Upper lobe of left lung (tissue), 6 donors: ENCODE measurements at places on chromosomes 2 and 18. TPM values are rescaled to one million over a fixed set of nuclear protein-coding genes. Genes with fewer than 3 reads are reported as not detected.

Gene STK36
- 38.3 TPM for total RNA-seq

Gene CHN1
- 22.6 TPM for total RNA-seq

Gene PIK3C3
- 46.4 TPM for total RNA-seq

Gene GTF2A1L
- total RNA-seq: 0.61 TPM

Gene COL5A2
- total RNA-seq: 28.7 TPM

Gene ATOH8
- total RNA-seq: 103 TPM

DNA sequence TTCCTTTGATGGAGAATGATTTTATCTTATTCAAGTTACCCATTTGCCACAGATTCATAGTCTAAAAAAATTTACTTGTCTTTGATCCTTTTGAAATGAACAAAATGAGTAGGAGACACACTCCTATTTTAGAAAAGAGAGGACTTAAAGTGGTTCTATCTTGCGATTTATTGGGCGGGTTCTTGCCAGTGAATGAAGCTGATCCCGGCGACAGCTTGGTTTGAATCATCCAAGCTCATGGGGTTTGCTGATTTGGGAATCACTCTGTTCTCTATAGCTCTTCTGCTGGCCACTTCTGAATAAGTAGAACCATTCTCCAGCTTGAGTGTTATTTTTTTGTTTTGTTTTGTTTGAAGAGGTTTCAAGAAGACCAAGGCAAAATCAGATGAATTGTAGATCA, 25.5 kb upstream of the PPP1CB start:
- no peaks in the 10 kb centered on the region for H3K36me3 ChIP-seq
- H3K4me1 ChIP-seq: no peaks in the 10 kb centered on the region
- H3K4me3 ChIP-seq: no peak overlapping the region

DNA sequence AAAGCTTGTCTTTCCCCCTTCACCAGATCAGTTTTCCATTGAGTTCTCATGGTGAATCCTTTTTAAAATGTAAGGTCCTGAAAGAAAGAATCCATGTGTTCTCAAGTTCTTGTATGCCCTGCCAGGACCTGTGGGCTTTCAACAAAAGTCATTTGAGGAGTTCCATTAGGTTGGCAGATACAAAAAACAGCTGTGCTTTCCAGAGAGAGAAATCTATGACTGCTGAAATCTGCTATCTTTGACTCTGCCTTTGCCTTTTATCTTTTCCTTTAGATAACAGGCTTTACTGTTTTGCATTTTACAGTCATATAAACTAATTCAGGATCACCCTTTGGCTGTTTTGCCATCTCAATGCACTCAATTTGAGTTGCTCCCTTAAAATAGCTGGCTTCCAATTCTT, 59.7 kb downstream of the CXCR4 start:
- H3K36me3 ChIP-seq: no peaks in the 10 kb centered on the region
- no peak overlapping the region for H3K4me3 ChIP-seq
- no peak overlapping the region for H3K27ac ChIP-seq

- no peak for DNase-seq
- no peaks in the 10 kb centered on the region for H3K36me3 ChIP-seq
- peaks cover 18% of the 10 kb centered on the region for H3K4me1 ChIP-seq
- H3K27me3 ChIP-seq: peaks cover 11% of the 10 kb centered on the region
- no peak overlapping the region for H3K27ac ChIP-seq
These were observed 771 bp upstream of the IGFBP2 start for GRCh38 chr2:216632346-216632951.

DNA sequence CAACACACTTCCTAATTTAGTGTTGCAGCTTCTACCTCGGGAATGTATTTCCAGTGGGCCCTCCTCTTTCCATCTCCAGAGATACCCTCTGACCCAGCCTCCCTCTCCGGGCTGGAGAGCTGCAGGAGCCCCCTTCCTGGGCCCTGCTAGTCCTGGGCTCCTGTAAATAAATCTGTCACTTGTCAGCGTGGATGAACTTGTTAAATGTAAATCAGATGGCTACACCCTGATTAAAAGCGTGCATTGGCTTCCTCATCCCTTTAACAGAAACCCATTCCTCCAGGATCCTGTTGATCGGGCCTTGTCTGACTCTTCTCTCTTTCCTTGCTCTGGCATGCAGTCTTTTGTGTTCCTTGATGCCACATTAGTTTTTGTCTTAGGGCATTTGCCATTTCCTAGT, 2.4 kb downstream of the ZNF236 start:
- no peak for DNase-seq
- H3K27ac ChIP-seq: no peak overlapping the region
- H3K27me3 ChIP-seq: no peaks in the 10 kb centered on the region
- peaks cover 31% of the 10 kb centered on the region for H3K4me1 ChIP-seq

GRCh38 chr2:173990970-173991819, 26.0 kb upstream of the SP3 start:
- peaks cover 10% of the 10 kb centered on the region for H3K4me1 ChIP-seq
- no peak overlapping the region for H3K4me3 ChIP-seq
- peak overlapping the region; percentile 23 for H3K27ac ChIP-seq
- no peaks in the 10 kb centered on the region for H3K36me3 ChIP-seq
- H3K27me3 ChIP-seq: no peaks in the 10 kb centered on the region
- no peak for DNase-seq

DNA sequence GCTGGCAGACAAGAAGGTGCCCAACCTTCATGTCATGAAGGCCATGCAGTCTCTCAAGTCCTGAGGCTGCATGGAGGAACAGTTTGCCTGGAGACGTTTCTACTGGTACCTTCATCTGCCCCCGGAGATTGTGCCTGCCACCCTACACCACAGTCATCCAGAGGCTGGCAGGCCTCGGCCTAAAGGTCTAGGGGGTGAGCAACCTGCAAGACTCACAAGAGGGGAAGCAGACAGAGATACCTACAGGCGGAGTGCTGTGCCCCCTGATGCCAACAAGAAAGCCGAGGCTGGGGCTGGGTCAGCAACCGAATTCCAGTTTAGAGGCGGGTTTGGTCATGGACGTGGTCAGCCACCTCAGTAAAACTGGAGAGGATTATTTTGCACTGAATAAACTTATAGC, 12.0 kb upstream of the SERTAD2 start:
- no peak overlapping the region for H3K27ac ChIP-seq
- no peak for DNase-seq
- H3K27me3 ChIP-seq: no peaks in the 10 kb centered on the region

- H3K36me3 ChIP-seq: no peaks in the 10 kb centered on the region
- H3K4me3 ChIP-seq: no peak overlapping the region
These were observed 274.1 kb upstream of the MC4R start for GRCh38 chr18:60646725-60647124.

DNA sequence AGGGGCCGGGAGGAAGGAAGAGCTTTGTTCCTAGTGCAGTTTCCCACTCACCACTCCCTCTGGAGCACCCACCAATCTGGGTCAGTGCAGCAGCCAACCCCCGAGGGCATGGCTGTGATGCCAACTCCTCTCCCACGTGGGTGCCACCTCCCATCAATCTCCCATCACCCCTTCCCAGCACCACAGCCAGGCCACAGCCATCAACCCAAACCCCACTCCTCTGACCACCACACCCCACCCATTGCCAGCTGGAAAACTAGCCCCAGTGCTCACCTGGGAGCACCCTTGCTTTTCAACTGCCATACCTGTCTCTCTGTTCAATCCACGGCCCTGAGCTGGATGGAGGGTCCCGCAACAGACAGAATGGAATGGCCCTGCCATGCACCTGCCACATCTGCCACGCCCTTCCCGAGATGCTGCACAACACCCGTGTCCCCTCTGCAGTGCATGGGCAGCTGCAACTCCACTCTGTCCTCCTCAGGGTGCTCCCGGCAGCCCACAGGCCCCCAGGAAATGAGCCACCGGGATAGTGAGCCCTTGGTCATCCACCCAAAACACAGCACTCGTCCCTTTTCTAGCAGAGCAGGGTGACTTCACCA, 112.4 kb upstream of the ID2 start:
- no peaks in the 10 kb centered on the region for H3K4me1 ChIP-seq
- no peaks in the 10 kb centered on the region for H3K36me3 ChIP-seq
- DNase-seq: no peak
- H3K27ac ChIP-seq: no peak overlapping the region
- H3K4me3 ChIP-seq: no peak overlapping the region

GRCh38 chr2:190182071-190182524, 119.6 kb upstream of the MSTN start:
- DNase-seq: no peak
- peak overlapping the region; percentile 76 for H3K4me3 ChIP-seq
- no peaks in the 10 kb centered on the region for H3K36me3 ChIP-seq
- H3K4me1 ChIP-seq: peaks cover 17% of the 10 kb centered on the region
- no peak overlapping the region for H3K27ac ChIP-seq
- peaks cover 7% of the 10 kb centered on the region for H3K27me3 ChIP-seq

GRCh38 chr2:68411397-68412126, 46.5 kb downstream of the PLEK start:
- no peaks in the 10 kb centered on the region for H3K27me3 ChIP-seq
- no peaks in the 10 kb centered on the region for H3K36me3 ChIP-seq
- no peak overlapping the region for H3K27ac ChIP-seq
- DNase-seq: no peak
- no peaks in the 10 kb centered on the region for H3K4me1 ChIP-seq

- peak overlapping the region; percentile 44 for H3K27ac ChIP-seq
- peaks cover 4% of the 10 kb centered on the region for H3K36me3 ChIP-seq
- no peaks in the 10 kb centered on the region for H3K27me3 ChIP-seq
These were observed 25.3 kb downstream of the CRIM1 start for GRCh38 chr2:36380624-36381481.

- no peak overlapping the region for H3K4me3 ChIP-seq
- no peak overlapping the region for H3K27ac ChIP-seq
- H3K4me1 ChIP-seq: peaks cover 19% of the 10 kb centered on the region
- no peaks in the 10 kb centered on the region for H3K27me3 ChIP-seq
- peaks cover 23% of the 10 kb centered on the region for H3K36me3 ChIP-seq
These were observed 2.3 kb downstream of the AGBL5 start for GRCh38 chr2:27053776-27054175.
